AG04450 (cell line): ENCODE measurements at places on chromosomes 5 and 9.
A peak's percentile ranks its signal among the peaks of the same experiment; 100 is the strongest.

DNA sequence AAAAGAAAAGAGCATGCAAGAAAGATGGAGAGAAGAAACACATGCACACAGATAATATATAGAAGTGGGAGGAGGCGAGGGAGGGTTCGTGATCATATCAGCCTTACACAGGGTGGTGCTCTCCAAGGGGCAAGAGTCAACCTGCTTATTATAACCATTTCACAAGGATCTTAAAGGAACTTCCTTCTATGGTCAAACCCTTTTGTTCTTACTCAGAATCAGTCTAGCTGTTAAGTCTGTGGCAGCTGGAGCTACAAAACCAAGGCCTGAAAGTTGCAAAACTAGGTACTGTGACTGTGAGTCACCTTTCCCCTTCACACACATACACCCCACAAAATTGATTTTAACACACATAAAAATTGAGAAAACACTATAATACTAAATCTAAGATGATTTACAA lies 18.5 kb upstream of the ERMP1 start:
- no peak for DNase-seq

- DNase-seq: no peak
Observed at GRCh38 chr9:135924628-135925338, 17.4 kb upstream of the CAMSAP1 start.

- no peak for DNase-seq
Observed at GRCh38 chr9:91782708-91783214, 167.3 kb downstream of the ROR2 start.

- no peak for DNase-seq
Observed at GRCh38 chr5:9466697-9467096, 79.2 kb downstream of the SEMA5A start.

DNA sequence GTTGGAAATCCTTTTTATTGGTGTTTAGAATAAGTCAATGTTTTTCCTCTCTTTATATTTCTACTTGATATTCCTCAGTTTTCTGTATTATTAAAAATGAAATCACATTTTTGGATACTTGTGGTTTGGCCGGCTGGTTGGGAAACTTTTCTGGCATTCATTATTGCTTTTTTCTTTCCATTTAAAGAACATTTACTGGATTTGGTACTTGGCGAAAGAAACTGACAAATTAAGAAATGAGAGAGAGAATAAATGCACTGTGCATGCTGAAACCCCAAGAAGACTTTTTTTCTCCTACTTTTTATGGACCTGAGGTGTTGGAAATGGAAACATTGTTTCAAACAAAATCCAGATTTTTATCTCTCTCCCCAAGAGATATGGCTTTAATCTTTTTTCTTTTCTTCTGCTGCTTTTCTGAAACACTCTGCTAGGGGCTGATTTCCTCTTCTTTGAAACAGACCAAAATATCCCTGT lies 128.4 kb downstream of the SNX18 start:
- no peak for DNase-seq

- no peak for DNase-seq
Observed at GRCh38 chr9:85523202-85523601, 218.6 kb downstream of the AGTPBP1 start.

- no peak for DNase-seq
Observed at GRCh38 chr5:78560000-78560855, 88.3 kb downstream of the LHFPL2 start.

GRCh38 chr9:133970581-133971058 lies 21.5 kb downstream of the VAV2 start:
- DNase-seq: no peak

DNA sequence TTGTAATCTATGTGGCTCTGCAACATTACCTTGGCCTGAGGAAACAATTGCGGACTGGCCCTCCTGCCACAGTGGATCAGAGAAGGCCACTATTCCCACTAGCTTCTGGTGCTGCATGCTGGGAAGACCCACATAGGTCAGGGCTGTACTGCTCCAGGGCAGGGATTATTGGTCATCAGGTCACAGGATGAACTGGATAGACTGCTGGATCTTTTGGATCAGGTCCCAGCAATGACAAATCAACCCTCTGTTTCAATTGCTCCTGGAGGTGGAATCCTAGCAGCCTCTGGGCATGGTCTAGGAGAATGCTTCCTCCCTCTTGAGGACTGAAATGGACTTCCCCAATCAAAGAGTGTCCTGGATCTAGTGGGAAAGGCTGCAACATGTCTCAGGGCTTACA lies 66.7 kb upstream of the PHF24 start:
- no peak for DNase-seq

GRCh38 chr5:9686216-9686615 lies 56.1 kb upstream of the TAS2R1 start:
- DNase-seq: peak; percentile 23
